ENCODE measurements at places on chromosomes 7 and 10.

- DNase-seq, result no peak
Observed at GRCh38 chr10:49257154-49257553, 41.8 kb upstream of the C10orf71 start.

DNA sequence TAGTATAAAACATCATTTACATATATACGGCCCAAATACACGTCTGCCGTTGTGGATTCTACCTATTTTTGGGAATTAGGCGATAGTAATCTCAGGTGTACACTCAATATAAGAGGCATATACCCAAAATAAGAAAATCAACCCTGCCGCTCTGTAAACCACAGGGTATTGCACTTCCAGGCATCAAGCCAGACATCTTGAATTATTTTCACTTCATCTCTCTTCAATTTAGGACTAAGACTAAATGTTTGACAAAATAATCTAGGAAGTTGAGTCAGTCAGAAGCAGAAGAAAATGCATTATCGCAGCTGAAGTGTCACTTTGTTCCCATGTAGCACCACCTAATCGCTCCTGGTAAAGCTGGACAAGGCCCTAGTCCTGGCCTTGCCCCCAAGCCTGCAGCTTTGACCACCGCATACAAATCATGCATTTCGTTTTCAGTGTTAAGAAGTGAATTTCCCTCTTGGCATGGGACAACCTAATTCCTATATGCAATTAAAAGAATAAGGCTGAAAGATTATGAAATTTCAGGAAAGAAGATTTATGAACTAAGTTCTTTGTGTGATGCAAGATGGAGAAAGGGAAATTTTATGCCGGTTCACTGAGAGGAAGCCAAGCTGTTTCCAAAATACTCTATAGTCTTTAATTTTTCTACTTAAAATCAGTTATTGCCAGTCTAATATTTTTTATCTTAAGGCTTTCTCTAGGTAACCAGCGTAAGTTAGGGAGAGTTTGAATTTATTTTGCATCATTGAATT, 26.0 kb downstream of the CABCOCO1 start:
- DNase-seq, result no peak

GRCh38 chr10:18918532-18918931, 130.1 kb upstream of the MALRD1 start:
- peak; percentile 2 for DNase-seq

DNA sequence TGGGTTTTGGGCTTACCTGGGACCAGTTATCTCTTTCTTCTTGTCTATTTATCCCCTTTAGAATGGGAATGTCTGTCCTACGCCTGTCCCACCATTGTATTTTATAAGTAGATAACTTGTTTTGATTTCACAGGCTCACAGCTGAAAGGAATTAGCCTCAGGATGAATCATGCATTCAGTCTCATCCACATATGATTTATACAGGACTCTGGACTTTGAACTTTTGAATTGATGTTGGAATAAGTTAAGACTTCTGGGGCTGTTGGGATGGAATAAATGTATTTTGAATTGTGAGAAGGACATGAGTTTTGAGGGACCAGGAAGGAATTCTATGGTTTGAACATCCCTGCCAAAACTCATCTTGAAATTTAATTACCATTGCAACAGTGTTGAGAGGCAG, 112.6 kb downstream of the AMPH start:
- DNase-seq, result no peak

DNA sequence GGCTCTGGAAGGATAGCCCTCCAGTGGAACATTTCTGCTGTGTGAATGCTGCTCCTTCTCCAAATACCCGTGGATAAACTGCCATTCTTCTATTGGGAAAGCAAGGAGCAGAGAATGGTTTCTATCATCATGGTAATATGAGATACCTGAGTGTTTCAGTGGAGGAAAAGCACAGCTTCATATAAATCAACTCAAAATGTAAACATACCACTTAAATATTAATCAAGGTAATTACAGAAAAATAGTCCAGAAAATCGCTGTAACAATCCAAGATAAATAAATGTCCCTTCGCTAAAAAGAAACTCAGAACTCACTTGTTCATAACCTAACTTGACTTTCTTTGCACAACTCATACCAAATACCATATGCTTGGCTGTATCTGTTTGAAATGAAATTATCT, 635.8 kb downstream of the PARD3 start:
- no peak for DNase-seq

DNA sequence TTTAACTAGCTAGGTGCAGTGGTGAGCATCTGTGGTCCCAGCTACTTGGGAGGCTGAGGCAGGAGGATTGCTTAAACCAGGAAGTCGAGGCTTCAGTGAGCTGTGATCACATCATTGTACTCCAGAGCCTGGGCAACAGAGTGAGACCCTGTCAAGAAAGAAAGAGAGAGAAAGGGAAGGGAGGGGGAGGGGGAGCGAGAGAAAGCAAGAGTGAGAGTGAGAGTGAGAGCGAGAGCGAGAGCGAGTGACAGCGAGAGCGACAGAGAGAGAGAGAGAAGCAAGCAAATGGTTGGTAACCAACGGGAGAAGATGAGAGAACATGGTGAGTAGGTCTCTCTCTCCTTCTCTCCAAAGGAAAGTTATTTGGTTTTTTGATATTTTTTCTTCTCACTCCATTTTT, 69.8 kb upstream of the DGKI start:
- DNase-seq, result no peak

DNA sequence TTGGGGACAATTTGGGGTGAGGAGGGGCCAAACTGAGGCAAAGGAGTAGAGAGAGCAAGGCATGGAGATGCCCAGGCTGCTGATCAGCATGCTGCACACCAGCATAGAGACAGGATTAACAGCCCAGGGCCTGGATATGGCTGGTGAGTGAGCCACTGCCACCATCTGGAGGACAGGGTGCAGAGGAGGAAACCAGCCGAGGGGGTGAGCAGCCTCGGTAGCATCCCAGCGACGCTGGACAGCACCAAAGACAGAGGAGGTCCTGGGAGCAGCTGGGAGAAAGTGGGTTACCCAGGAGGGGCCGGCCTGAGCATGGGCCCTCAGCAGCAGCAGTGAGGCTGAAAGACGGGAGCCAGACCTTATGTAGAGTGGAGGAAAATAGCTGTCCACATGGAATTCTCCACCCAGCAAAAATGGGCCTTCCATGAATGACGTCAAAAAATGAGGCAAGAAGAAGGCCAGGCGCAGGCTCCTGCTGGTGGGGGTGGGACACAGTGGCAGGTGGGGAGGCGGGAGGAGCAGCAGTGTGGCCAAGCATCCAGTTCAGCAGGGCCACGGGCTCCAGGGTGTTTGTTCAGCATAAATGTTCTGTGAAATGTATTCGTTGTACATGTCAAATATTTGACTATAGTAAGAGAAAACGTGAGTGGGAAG, 16.7 kb downstream of the RET start:
- peak; percentile 27 for DNase-seq

DNA sequence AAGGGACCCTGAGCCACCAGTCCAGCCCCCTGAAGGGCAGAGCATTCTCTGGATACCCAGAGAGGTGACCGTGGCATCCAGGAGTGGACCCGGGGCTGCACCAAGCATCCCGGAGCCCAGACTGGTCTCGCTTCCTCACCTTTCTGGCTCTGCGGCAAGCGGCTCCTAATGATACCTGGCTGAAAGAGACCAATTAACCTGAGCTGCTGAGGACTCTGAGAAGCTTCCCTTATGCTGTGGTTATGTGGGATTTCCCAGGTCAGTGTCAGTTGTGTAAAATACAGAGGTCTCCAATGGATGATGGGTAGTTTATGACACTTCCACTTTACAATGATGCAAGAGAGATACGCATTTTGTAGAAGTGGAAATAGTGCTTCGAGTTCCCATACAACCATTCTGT, 51.5 kb downstream of the PFKFB3 start:
- DNase-seq, result no peak

DNA sequence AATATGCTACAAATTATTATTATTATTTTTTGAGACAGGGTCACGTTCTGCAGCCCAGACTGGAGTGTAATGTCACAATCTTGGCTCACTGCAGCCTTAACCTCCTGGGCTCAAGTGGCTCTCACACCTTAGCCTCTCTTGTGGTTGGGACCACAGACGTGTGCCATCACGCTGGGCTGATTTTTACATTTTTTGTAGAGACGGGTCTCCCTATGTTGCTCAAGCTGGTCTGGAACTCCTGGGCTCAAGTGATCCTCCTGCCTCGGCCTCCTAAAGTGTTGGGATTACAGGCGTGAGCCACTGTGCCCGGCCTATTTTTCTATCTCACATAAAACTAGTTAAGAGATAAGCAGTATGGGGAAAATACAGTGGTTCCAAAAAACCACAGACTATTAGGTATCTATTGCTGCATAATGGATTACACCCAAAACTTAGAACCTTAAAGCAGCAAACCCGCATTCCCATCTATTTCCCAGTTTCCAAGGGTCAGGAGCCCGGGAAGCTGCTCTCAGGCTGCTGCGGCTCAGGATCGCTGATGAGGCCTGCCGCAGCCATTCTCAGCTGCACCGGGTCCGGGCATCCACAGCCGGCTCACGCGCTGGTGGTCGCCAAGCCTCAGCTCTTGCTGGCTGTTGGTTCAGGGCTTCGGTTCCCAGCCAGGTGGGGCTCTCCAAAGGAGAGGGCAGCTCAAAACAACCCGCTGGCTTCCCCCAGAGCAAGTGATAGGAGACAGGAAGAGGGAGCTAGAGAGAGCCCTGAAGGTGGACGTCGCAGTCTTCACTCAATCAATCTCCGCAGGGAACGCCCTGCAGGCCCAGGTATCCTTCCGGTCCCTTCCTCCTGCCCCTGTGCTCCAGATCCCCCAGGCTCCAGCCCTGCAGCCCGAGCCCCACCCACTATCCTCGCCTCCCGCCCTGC, 128.2 kb downstream of the UBE2H start:
- DNase-seq, result peak; percentile 60
